ENCODE measurements at places on chromosomes 2 and 18. TPM values are rescaled to one million over a fixed set of nuclear protein-coding genes. Genes with fewer than 3 reads are reported as not detected.
A peak's percentile ranks its signal among the peaks of the same experiment; 100 is the strongest.

- no peak overlapping the region for H3K4me3 ChIP-seq
- H3K4me1 ChIP-seq: no peaks in the 10 kb centered on the region
- DNase-seq: no peak
- no peak overlapping the region for H3K27ac ChIP-seq
These were observed 56.6 kb downstream of the GDF7 start for GRCh38 chr2:20723543-20723942.

DNA sequence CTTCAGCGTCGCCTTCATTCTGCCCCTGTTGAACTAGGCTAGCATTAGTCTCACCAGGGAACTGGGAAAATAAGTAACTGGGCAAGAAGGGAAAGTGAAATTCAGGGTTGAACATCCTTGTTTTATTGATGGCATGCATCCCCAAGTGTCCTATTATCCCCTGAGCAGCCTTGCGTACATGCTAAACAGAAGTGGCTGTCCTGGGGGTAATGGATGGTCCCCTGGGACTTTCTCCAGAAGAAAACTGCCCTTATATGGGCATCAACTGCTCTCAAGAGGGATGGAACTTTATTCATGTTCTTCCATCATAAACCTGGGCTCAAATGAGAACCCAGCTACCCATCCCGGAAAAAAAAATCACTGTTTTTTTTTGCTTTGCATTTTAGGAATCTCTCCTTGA is 11.8 kb upstream of the SMIM21 start:
- no peaks in the 10 kb centered on the region for H3K27me3 ChIP-seq
- H3K4me1 ChIP-seq: no peaks in the 10 kb centered on the region
- no peak for DNase-seq
- no peaks in the 10 kb centered on the region for H3K36me3 ChIP-seq

DNA sequence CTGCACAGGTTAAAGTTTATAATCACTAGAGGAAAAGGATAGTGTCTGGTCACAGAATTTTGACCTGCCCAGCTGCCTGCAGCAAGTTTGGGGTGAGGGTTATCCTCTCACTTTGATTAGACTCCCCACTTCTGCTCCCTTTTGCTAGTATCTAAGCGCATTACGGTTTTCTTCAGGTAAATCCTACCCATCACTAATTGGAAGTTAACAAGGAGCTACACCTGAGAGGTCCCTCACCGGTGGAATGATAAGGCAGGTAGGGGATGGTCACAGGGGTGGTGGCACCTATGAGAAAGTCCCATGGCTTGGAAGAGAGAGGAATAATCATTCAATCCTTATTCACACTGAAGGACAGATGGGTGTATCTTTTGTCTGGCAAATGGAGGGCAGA is 7.6 kb downstream of the BCL2 start:
- H3K27ac ChIP-seq: no peak overlapping the region
- H3K27me3 ChIP-seq: no peaks in the 10 kb centered on the region
- no peak for DNase-seq

- DNase-seq: peak; percentile 49
- peaks cover 2% of the 10 kb centered on the region for H3K36me3 ChIP-seq
- H3K4me1 ChIP-seq: no peaks in the 10 kb centered on the region
- H3K4me3 ChIP-seq: no peak overlapping the region
- H3K27ac ChIP-seq: no peak overlapping the region
These were observed 21.3 kb downstream of the NOL10 start for GRCh38 chr2:10668402-10669012.

DNA sequence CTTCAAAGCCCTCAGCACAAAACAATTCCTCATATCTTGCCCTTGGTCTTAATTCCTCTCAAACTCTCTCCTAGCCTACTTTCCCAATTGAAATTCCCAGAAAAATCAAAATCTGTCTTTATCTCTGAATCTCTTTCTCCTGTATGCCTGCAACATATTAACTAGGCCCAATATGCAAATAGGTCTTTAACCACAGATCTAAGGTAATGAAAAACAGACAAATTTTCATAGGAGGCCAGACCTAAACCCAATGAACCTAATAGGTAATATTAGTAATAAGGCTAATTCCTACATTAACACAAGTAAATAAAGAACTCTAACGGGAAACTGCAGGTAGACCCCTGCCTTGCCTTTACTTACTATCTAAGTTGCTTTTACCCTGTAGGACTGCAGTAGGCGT is 41.4 kb downstream of the WDR33 start:
- no peak overlapping the region for H3K4me3 ChIP-seq
- no peak overlapping the region for H3K27ac ChIP-seq
- H3K36me3 ChIP-seq: peaks cover 4% of the 10 kb centered on the region
- H3K27me3 ChIP-seq: no peaks in the 10 kb centered on the region
- DNase-seq: no peak

DNA sequence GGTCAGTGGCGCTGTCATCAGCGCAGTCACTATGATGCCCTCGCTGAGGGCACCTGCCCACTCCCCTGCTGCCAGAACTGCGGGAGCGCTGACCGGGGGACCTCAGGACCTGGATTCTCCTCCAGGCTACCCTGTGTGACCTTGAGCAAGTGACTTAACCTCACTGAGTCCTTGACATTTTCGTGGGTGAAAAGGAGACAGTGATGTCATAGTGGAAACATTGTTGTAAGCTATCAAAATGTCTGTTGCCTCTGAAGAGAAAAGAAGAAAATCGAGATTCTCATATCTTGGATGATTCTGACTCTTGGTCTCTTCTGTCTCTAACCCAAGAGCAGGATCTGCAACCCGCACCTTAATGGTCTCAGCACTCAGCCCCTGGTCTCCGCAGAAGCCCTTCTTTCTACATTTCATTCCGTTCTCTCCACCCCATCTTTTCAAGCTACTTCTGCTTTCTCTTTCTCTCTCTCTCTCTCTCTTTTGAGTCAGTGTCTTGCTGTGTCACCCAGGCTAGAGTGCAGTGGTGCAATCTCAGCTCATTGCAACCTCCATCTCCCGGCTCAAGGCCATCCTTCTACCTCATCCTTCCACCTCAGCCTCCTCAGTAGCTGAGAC is 978 bp upstream of the TUBA4A start:
- peak overlapping the region; percentile 89 for H3K4me3 ChIP-seq
- no peak for DNase-seq
- peaks cover 19% of the 10 kb centered on the region for H3K4me1 ChIP-seq
- no peaks in the 10 kb centered on the region for H3K27me3 ChIP-seq

DNA sequence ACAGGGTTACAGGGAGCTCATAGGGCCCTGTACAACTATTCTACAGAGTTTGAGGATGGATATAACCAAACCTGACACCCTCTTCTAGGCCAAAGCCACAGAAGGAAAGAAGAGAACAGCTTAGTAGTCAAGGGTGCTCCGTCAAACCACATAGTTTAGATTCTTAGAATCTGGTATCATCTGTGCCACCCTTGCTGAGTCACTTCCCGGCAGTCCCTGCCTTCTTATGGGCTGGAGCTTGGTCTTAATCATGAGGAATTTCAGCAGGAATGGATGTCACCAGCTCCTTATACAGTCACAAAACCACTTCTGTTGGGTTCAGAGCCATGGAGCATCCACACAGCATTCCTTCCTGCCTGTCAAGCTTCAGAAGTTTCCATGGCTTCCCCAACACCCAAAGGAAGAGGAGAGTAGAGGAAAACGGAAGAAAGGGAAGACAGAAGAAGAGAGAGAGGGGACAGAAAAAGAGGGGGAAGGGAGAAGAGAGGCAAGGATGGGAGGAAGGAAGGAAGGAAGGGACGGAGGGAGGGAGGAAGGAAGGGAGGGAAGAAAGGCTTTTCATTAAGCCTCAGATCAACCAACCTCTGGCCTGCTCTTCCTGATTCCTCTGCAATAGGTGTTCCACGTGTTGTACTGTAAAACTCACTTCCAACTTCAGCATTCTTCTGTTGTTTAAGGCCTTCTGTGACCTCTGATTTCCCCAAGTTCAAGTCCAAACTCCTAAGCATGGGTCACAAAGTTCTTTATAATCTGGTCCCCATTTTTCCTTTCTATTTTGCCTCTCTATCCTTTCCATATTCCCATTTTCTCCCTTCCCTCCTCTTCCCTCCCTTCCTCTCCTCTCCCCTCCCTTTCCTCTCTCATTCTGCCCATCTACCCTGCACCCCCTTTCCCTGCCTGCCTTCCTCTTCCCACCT is 246.1 kb upstream of the TNP1 start:
- H3K27me3 ChIP-seq: no peaks in the 10 kb centered on the region
- H3K4me3 ChIP-seq: no peak overlapping the region
- H3K4me1 ChIP-seq: no peaks in the 10 kb centered on the region
- no peak for DNase-seq
- no peaks in the 10 kb centered on the region for H3K36me3 ChIP-seq
- no peak overlapping the region for H3K27ac ChIP-seq

- no peaks in the 10 kb centered on the region for H3K27me3 ChIP-seq
- H3K36me3 ChIP-seq: no peaks in the 10 kb centered on the region
- no peaks in the 10 kb centered on the region for H3K4me1 ChIP-seq
- H3K4me3 ChIP-seq: peak overlapping the region; percentile 55
- H3K27ac ChIP-seq: no peak overlapping the region
These were observed 70.6 kb upstream of the PSMD14 start for GRCh38 chr2:161237392-161238264.

DNA sequence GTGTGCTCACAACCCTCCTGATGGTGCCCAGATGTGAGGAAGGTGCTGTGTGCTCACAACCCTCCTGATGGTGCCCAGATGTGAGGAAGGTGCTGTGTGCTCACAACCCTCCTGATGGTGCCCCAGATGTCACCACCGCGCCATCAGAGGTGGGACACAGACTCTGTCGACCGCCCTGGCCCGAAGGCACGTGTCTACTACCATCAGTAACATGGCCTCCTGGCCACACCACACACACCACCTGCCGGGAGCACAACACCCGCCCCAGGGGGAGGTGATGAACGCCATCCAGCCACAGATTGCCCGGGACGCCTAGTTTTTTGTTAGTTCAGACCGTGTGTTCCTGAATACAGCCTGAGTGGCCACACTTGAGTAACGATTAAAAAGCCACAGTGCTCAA is 24.5 kb downstream of the HDAC4 start:
- no peak for DNase-seq
- H3K4me1 ChIP-seq: no peaks in the 10 kb centered on the region
- H3K27me3 ChIP-seq: no peaks in the 10 kb centered on the region
- no peaks in the 10 kb centered on the region for H3K36me3 ChIP-seq

WDSUB1 gene
- 7.5 TPM for total RNA-seq

ARID5A gene
- 16.4 TPM for total RNA-seq

C2orf80 gene
- not detected for total RNA-seq

MTERF4 gene
- 25.5 TPM for total RNA-seq

KCNJ3 gene
- 0.32 TPM for total RNA-seq

CD8B gene
- 1.5 TPM for total RNA-seq

DNAJC5G gene
- total RNA-seq: not detected

SIX3 gene
- not detected for total RNA-seq

MAPK4 gene
- 0.27 TPM for total RNA-seq

DYNC2LI1 gene
- 8.1 TPM for total RNA-seq
